Liver (tissue), 10 donors: ENCODE measurements at places on chromosomes 1 and 21. TPM values are rescaled to one million over a fixed set of nuclear protein-coding genes. Genes with fewer than 3 reads are reported as not detected.
A peak's percentile ranks its signal among the peaks of the same experiment; 100 is the strongest.

Gene PCBP3
- 1.6 TPM for total RNA-seq

Gene BATF3
- total RNA-seq = 0.93 TPM

Gene GBP7
- total RNA-seq = 0.89 TPM

Gene NID1
- 65.3 TPM for total RNA-seq

Gene KRTAP19-1
- total RNA-seq = not detected

Gene ACTN2
- total RNA-seq = 0.19 TPM

Gene DHDDS
- 10.6 TPM for total RNA-seq

Gene KCNK1
- total RNA-seq = 3.3 TPM

GRCh38 chr1:8118031-8118451 lies 91.9 kb upstream of the ERRFI1 start:
- no peak overlapping the region for H3K27ac ChIP-seq
- H3K4me3 ChIP-seq = no peak overlapping the region
- H3K36me3 ChIP-seq = no peaks in the 10 kb centered on the region
- H3K27me3 ChIP-seq = no peaks in the 10 kb centered on the region
- peaks cover 12% of the 10 kb centered on the region for H3K4me1 ChIP-seq

DNA sequence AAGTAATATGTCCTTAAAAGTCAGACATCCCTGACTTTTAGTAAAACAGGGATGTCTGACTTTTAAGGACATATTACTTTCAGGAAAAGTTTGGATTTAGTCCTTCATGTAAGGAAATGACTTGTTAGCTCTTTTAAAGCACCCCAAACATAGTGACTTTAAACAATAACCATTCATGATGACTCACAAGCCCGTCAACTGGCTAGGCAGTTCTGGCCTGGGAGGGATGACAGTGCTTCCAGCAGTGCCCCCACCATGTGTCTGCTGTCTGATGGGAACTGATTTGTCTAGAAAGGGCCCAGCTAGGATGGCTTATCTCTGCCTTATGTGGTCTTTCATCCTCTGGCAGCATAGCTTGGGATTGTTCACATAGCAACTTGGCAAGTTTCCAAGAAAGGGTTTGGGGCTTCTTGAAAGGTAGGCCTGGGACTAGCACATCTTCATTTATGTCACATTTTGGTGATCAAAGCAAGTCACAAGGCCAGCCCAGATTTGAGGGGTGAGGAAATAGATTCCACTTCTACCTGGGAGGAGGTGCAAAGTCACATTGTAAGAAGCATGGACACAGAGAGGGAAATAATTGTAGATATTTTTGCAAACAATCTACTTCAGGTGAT lies 143.5 kb downstream of the C1orf94 start:
- no peak for DNase-seq
- H3K36me3 ChIP-seq = no peaks in the 10 kb centered on the region
- no peak overlapping the region for H3K4me3 ChIP-seq
- no peak overlapping the region for H3K27ac ChIP-seq

DNA sequence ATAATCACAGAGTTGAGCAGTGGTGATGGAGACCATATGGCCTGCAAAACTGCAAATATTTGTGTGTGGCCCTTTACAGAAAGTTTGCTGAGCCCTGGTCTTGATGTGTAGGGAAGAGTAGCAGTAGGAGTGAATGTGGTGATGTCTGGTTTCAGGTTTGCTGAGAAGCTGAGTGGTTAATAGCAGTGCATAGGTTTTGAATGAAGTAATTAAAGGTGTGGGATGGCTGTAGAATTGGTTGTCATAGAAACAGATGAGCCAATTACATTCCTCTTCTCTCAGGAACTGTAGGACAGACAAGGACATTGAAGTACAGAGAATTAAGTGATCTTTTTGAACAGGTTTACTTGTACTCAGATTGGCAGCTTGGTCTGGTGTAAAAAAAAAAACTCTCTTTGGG lies 37.4 kb downstream of the PRDM2 start:
- DNase-seq = no peak
- no peak overlapping the region for H3K4me3 ChIP-seq
- H3K4me1 ChIP-seq = no peaks in the 10 kb centered on the region
- no peak overlapping the region for H3K27ac ChIP-seq

DNA sequence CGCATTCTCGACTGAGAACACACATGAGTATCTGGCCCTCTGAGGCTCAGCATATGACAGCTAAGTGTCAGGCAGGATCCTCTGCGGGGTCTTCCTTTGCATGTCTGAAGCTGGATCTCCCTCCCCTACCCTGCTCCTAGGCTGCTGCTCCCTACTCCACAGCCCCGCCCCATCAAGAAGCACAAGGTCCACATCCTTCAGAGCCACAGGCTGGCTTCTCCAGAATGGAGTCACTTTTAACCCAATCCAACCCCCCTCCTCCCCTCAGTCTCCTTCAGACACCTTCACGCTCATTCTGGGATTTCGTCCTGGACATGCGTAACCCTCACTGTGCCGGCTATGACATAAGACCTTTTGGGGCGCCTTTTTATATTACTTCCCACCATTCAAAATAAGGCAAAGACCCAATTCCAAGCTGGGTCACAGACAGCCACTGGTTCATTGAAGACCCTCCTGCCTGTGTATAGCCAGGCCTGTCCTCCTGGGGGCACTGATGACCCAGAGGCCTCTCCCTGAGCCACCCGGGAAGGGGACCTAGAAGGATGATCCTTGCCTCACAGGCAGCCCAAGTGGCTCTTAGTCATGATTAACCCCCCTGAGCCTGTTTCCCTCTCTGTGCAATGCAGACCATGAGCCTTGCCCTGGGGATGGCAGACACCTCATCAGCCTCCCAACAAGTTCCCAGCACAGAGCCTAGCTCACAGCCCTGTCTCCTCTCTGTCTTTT lies 4.7 kb downstream of the ADGRB2 start:
- H3K4me1 ChIP-seq = peaks cover 11% of the 10 kb centered on the region
- no peak for DNase-seq
- H3K27me3 ChIP-seq = no peaks in the 10 kb centered on the region
- no peaks in the 10 kb centered on the region for H3K36me3 ChIP-seq

DNA sequence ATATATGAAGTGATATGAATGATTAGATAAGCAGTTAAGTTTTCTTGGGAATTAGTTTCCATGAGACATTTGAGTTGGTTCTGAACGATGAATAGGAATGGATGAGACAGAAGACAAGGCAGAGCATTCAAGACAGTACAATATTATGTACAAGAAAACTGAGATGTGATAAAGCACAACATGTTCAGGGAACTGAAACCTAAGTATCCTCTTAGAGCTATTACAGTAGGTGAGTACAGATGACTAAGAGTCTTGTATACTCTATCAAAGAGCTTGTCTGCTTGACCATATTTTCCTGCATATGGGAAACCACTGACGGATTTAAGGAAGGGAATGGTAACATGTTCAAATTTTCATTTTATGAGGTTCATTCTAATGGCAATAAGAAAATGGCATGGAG lies 61.6 kb downstream of the NME7 start:
- H3K4me3 ChIP-seq = no peak overlapping the region
- no peaks in the 10 kb centered on the region for H3K27me3 ChIP-seq
- H3K36me3 ChIP-seq = no peaks in the 10 kb centered on the region
- H3K4me1 ChIP-seq = no peaks in the 10 kb centered on the region
- DNase-seq = no peak
- H3K27ac ChIP-seq = no peak overlapping the region

DNA sequence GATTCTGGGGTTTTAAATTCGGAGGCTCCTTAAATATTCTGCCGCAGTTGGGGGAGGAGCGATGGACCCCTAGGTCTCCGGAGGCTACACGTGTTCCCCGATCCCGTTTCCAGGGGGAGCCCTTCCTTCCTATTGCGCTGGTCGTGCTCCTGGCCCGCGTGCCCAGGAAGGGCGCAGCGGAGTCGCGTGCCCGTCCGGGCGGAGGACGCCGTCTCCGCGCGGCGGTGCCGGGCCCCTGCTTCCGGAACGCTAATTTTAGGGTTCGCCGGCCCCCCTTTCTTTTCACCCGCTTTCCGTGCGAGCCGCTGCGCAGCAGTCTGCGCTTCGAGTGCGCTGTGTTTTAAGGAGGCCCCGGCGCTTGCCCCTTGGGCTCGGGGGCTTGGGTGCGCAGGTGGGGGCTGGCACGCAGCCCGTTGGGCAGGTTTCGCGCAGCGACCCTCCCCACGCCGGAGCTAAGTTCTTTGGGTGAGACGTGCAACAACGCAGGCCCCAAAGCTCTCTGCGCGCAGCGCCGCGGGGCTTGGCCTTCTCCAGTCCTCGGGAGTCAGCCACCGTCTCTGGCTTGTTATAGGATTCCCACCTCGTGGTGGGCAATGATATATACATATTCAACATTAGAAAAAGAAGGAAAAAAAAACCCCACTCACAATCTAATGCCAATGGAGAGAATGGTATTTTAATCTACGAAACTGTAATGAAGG lies 43.5 kb upstream of the DNAJC6 start:
- H3K27ac ChIP-seq = no peak overlapping the region
- no peaks in the 10 kb centered on the region for H3K36me3 ChIP-seq
- peaks cover 4% of the 10 kb centered on the region for H3K4me1 ChIP-seq
- DNase-seq = peak; percentile 69
- H3K27me3 ChIP-seq = peaks cover 6% of the 10 kb centered on the region

- no peak overlapping the region for H3K4me3 ChIP-seq
- H3K27me3 ChIP-seq = no peaks in the 10 kb centered on the region
- no peak for DNase-seq
- H3K4me1 ChIP-seq = no peaks in the 10 kb centered on the region
- H3K27ac ChIP-seq = no peak overlapping the region
Observed at GRCh38 chr1:186994897-186995296, 166.1 kb downstream of the PLA2G4A start.

- no peaks in the 10 kb centered on the region for H3K36me3 ChIP-seq
- DNase-seq = no peak
- H3K27ac ChIP-seq = no peak overlapping the region
- no peaks in the 10 kb centered on the region for H3K4me1 ChIP-seq
- no peak overlapping the region for H3K4me3 ChIP-seq
Observed at GRCh38 chr1:90074970-90075391, 80.1 kb downstream of the ZNF326 start.

DNA sequence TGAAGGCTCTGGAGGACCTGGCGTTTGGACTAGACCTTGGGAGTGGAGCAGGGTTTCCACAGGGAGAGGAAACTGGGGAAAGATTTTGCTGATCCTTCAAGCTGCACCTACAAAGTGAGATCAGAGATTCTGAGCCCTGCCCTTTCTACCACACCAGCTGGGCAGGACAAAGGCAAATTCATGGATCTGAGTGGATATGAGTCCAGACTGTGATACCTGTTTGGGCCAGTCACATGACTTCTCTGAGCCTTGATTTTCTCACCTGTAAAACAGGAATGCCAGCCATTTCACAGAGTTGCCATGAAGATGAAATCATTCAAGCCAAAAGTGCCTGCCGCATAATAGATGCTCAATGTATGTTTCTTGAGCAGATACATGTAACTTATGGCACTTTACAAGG lies 4.9 kb upstream of the RASSF5 start:
- H3K4me1 ChIP-seq = peaks cover 49% of the 10 kb centered on the region
- H3K4me3 ChIP-seq = no peak overlapping the region
- H3K27me3 ChIP-seq = no peaks in the 10 kb centered on the region
- no peak overlapping the region for H3K27ac ChIP-seq
- no peaks in the 10 kb centered on the region for H3K36me3 ChIP-seq

DNA sequence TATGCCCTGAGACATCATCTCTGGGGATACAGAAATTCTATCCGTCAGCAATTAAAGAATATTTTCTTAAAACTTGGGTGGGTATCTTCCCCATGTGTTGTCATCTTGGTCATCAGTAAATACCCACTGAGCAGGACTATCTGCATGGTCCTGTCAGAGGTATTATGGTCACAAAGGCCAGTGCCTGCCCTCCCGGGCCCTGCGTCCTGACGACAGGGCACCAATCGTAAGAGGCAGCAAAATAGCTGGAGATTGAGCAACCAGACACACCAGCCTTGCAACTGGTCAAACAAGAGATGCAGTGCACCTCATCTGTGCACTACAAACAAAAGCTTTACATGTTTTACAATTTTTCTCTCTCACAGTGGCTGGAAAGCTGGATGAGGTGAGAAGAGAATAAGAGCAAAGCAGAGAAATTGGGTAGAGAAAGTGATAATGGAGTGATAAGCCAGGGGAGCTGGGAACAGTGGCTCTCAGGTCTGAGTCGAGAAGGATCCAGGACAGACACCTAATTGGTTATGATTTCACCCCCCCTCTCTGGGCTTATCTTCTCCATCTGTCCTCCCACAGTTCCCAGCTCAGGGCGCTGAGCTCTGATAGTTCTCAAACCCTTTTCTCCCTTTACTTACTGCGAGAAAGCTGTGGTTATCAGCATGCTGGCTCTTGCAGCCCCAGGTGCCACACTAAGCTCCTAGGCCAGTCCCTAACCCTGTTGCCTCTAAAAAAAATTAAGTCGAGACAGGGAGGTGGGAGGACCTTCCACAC lies 8.8 kb upstream of the SRP9 start:
- no peak overlapping the region for H3K27ac ChIP-seq
- H3K27me3 ChIP-seq = no peaks in the 10 kb centered on the region
- no peaks in the 10 kb centered on the region for H3K36me3 ChIP-seq
- no peak overlapping the region for H3K4me3 ChIP-seq
- peaks cover 3% of the 10 kb centered on the region for H3K4me1 ChIP-seq

DNA sequence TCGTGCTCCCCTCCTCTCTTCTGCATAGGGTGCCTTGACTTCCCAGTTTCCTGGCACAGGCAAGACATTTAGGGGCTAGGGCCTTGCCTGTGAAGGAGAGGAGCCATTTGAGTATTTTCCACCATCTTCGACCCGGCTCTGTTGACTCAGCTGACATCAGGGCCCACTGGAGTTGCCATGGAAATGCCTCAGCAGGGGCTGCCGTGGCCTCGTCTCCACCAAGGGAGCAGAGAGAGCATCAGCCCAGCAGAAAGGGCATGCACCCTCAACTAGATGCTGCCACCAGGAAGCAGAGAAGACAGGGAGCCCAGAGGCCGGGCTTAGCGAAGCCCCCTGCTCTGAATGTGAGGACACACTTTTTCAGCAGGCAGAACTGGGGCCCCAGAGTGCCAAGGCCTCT lies 101.9 kb upstream of the ACTL8 start:
- no peak overlapping the region for H3K4me3 ChIP-seq
- H3K27me3 ChIP-seq = no peaks in the 10 kb centered on the region
- DNase-seq = no peak
- no peaks in the 10 kb centered on the region for H3K4me1 ChIP-seq
- peaks cover 42% of the 10 kb centered on the region for H3K36me3 ChIP-seq

GRCh38 chr21:43361127-43361492 lies 65.8 kb downstream of the SIK1 start:
- no peaks in the 10 kb centered on the region for H3K27me3 ChIP-seq
- no peak for DNase-seq
- no peaks in the 10 kb centered on the region for H3K4me1 ChIP-seq
- no peak overlapping the region for H3K4me3 ChIP-seq
- peak overlapping the region; percentile 45 for H3K27ac ChIP-seq

GRCh38 chr1:8435569-8436071 lies 117.7 kb downstream of the SLC45A1 start:
- no peaks in the 10 kb centered on the region for H3K36me3 ChIP-seq
- no peaks in the 10 kb centered on the region for H3K4me1 ChIP-seq
- H3K27ac ChIP-seq = no peak overlapping the region
- DNase-seq = no peak
- H3K4me3 ChIP-seq = no peak overlapping the region
- no peaks in the 10 kb centered on the region for H3K27me3 ChIP-seq
